Muscle of back (tissue), 13 donors: ENCODE measurements at places on chromosomes 1 and 21. TPM values are rescaled to one million over a fixed set of nuclear protein-coding genes. Genes with fewer than 3 reads are reported as not detected.
A peak's percentile ranks its signal among the peaks of the same experiment; 100 is the strongest.

The ABCA4 gene
- polyA plus RNA-seq: 0.81 TPM

The HUNK gene
- polyA plus RNA-seq: 13.4 TPM

The BCL2L15 gene
- 2.1 TPM for polyA plus RNA-seq

The UMODL1 gene
- 0.04 TPM for polyA plus RNA-seq

The VCAM1 gene
- 19.3 TPM for polyA plus RNA-seq

DNA sequence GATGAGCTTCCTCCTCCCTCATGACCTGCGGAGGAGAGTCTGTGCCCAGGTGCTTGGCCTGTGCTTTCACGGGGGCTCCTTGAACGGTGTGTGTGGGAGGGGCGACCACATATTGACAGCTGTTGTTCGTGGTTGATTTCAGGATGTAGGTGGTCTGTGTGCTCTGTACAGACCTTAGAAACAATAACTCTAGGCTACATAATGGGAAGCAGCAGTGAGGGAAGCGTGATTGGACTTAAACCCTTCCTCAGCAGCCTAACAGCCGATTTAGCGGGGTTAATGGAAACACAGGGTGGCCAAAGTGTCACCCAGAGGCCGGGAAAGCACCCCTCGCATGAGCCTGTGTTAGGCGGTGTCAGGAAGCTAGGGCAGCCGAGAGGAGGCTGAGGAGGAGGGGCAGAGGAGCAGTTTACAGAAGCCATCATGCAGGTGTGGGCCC is 56.0 kb downstream of the TBCE start:
- DNase-seq: no peak

DNA sequence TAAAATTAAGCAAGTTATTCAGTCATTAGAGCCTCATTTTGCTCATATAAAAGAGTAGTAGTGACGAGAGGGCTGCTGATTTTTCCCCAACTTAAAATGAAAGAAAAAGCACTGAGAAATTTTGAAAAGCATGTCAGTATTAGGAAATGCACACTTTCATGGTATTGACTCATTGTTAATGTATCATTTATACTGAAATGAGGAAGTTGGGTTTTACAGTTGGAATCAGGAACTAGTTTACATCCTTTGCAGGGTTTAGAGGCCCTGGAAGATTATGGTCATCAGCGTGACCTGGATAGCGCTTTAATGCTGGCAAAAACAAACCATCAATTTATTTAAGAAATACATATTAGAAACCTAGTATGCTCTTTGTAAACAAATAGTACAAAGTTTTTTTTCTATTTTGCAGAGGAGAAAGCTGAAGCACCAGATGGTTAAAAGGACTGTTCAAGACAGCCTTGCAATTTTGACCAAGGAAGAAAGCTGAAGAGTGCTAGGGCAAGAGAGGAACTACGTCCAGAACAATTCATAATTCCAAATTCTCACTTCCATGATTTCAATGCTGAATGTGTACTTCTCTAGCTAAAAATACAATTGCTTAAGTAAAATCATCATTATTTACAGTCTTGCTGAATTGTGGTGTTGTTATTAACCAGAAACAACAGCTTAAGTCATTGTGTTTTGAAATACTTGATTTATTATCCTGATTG is 94.8 kb upstream of the SGIP1 start:
- DNase-seq: no peak

DNA sequence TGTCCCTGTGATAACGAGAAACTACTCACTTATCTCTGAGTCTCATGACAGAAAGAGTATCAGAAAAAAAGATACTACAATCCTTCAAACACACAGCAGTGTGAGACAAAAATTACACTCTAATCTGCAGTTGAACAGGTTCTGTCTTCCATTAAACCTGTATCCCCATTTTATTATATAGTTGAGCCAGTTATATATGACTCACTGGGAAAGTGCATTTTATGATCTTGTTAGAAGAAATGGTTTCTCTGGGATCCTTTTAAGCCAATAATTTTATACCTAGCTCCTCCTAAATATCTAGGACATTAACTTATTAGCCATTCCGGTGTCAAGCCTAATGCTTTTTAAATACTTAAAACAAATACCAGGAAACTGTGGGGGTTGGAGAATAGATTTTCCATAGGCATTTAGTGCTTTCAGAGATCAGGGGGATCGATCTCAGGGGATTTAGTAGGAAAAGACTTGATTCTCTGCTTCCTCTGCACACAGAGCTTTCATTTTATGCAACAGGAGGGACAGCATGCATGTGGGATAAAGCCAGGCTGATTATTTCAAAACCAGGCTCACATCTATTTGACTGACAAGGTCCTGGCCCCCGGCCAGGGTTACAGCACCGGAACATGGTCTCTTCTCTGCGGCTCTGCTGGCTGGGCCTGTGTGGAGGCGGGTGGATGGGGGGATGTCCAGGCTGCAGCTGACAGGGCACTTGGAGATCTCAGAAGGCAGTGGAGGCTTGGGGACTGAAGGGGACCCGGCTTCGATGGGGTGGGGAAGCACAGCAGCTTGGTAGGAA is 310.6 kb downstream of the DISC1 start:
- no peak for DNase-seq

- peak; percentile 31 for DNase-seq
Measured at GRCh38 chr1:108843390-108844137, 13.3 kb downstream of the AKNAD1 start.

DNA sequence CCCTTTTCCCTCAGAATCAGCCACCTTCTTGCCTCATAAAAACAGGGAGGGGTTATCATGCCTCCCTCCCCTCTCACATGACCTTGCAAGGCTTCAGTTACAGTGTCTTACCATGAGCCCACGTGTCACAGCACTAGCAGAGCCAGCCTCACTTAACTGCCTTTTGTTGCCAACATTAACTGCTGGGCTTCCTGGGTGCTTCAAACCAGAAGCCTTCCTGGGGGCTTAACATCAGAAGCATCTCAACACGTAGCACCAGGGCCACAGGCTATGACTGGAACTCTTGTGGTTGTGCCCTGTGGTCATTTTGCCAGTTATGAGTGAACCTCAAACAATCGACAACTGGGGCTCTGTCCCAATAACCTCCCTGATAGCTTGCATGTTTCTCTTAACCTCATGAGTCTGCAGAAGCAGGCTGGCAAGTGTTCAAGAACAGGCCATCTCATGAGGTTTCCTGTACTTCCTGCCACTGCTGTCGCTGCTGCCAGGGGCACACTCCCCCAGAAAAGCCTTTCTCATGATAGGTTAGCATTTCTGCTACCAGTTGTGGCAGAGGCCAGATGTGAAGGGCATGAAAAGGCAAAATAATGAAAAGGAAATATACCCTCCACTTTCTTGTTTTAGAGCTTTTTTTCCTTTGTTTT is 132.2 kb downstream of the GLUL start:
- DNase-seq: peak; percentile 38

DNA sequence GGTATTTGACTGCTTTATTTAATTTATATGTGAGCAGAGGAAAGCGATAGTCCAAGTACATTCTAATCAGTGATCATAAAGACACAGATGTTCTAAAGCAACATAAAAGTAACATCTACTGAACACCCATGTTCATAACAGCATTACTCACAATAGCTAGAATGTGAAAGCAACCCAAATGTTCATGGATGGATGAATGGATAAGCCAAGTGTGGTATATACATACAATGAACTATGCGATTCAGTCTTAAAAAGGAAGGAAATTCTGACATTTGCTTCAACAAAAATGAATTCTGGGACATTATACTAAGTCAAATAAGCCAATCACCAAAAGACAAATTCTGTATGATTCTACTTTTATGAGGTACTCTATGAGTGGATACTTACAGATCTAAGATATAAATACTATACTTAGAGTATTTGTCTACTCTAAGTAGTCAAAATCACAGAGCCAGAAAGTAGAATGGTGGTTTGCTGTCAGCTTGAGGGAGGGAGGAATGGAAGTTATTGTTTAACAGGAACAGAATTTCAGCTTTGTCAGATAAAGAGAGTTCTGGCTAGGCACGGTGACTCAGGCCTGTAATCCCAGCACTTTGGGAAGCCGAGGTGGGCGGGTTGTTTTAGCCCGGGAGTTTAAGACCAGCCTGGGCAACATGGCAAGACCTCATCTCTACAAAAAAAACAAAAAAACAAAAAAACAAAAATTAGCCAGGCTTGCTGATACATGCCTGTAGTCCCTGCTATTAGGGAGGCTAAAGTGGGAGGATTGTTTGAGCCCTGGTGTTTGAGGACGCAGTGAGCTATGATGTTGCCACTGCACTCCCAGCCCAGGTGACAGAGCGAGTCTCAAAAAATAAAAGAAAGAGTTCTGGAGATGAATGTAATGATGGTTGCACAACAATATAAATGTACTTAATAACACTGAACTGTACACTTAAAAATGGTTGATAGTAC is 79.7 kb upstream of the ARHGAP29 start:
- DNase-seq: no peak

DNA sequence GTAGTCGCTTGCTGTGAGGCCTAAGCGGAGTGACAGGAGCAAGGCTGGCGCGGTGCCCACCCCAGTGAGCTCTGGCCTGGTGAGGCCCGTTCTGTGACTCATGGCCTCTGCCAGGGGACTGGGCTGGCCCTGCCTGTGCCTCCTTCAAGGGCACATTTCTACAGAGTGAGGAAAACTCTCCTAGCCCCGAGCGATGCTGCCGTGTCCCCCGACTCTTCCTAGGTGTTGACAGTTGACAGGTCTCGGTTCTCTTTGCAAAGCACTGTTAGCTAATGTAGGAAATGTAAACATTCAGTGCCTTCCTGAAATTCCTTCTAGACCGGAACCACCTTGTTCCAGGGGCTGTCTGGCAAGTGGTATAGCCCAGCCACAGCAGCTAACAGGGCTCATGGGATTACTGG is 43.9 kb downstream of the ABCG1 start:
- peak; percentile 31 for DNase-seq

GRCh38 chr1:63758791-63759190 is 15.0 kb upstream of the ROR1 start:
- DNase-seq: no peak

DNA sequence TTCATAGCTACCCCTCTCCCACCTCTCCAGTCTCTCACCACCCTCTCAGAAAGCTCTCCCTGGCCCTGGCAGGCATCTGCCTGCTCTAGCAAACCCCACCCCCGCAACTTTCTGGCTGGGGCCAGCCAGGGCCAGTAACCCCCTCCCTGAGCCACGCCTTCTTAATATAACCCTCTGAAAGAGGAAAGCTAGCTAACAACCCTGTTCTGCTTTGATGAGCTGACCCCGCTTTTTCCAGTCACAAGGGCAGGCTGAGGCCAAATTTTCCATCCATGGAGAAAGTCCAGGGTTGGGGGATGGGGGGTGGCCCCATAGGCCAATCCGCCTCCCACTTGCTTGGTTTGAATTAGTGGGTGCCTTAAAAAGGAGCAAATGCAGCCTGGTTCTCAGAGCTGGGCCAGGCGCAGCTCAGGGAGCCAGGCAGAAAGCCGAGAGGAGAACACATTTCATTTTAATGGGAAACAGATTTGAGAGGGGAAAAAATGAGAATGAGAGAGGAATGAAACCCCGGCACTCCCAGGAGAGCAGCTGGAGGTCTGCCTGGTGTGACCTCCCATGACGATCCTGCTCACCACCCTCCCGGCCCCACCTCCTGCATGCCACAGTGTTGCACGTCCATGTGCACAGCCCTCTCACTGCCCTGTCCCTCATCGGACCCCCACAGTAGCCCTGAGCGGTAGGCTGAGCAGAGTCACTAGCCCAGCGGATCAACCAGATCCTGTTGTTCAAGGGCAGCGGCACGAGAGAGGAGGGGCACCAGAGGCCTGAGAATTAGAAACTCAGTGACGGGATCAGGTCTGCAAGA is 62.3 kb downstream of the OPTC start:
- peak; percentile 93 for DNase-seq

- no peak for DNase-seq
Measured at GRCh38 chr1:37817481-37817880, 9.5 kb upstream of the YRDC start.
